Daoy (cell line): ENCODE measurements at places on chromosomes 1 and 21. TPM values are rescaled to one million over a fixed set of nuclear protein-coding genes. Genes with fewer than 3 reads are reported as not detected.

- DNase-seq: peak; percentile 34
These were observed 262.9 kb downstream of the PLA2G4A start for GRCh38 chr1:187091666-187092065.

DNA sequence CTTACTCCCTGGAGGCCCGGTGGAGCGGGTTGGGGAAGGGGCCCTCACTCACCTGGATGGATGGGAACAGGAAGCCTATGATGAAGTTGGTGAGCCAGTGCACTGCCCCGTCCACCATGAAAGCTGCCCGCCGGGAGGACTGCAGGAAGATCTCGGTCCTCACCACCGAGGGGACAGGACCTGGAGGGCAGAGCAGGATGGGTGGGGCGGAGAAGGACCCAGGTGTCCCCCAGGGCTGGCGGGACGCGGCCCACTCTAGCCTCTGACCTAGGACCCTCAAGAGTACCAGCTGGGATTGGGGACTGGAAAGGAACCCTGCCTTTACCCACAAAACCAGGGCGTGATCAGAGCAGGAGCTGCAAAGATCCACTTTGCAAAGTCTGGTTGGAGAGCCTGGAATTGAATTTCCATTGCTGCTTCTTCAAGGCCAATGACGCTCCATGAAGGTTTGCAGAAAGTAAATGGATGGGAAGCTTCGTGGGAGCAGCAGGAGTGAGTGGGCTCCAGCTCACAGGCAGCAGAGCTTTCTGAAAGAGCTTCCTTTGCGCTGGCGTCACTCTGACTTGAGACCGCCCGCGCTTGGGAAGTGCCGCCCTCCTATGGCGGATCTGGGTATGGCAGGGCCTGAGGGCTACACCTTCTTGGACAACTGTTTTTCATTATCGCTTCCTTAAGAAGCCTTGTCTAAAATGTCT, 21.4 kb downstream of the SLC2A7 start:
- peak; percentile 88 for DNase-seq

Gene LORICRIN
- total RNA-seq: not detected in 2 replicates

DNA sequence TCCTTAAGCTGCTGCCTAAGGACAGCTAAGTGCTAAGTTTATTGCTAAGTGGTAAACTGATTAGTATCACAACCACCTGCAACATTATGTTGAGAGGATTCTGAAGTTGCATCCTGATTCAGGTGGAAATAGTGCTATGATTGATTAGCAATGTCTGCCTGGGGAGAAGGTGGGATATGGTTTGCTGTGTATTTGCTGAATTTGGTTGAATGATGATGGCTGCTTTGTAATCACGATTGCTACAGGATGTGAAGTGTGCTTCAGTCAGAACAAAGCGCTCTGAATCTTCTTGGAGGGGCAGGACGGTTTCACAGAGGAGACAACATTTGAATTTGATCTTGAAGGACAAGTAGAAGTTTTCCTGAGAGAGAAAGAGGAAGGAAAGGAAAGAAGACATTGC, 226.0 kb downstream of the ST6GALNAC3 start:
- DNase-seq: no peak

DNA sequence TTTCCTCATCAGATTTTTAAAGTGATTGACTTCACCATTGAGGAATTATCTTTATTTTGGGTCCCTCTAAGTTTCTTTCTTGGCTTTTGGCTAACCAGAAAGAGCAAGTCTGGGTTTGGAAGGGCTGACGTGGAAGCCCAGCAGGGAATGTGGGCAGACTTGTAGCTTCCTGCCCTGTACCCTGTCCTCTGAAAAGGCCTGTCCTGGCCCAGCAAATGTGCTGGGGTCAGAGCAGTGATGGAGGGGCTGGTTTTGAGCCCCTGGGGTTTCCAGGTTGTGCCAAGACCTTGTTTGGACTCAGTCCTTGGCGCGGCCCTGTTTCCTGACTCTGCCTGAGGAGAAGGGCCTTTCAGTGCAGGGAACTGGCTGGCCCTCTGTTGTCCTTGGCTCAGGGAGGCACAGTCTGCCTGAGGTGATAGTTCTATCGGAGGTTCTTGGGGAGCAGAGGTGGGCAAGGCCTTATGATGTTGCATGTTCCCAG, 72.1 kb downstream of the UCK2 start:
- no peak for DNase-seq

DNA sequence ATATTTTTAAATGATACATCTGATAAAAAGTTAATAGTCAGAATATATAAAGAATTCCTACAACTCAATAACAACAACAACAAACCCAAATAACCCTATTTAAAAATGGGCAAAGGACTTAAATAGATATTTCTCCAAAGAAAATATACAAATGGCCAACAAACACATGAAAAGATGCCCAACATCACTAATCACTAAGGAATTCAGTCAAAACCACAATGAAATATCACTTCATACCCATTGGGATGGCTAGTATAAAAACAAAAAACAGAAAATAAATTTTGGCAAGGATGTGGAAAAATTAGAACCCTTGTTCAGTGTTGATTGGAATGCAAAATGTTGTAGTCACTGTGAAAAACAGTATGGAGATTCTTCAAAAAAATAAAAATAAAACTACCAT, 184.8 kb upstream of the RAB4A start:
- no peak for DNase-seq

- DNase-seq: no peak
These were observed 116.2 kb downstream of the NFIA start for GRCh38 chr1:61198554-61198953.

Gene IFT25
- 57.0 and 67.2 TPM in 2 replicates for total RNA-seq

- no peak for DNase-seq
These were observed 170.3 kb downstream of the RGS7 start for GRCh38 chr1:241186716-241187115.

- no peak for DNase-seq
These were observed 35.8 kb downstream of the CCN1 start for GRCh38 chr1:85616364-85616705.

Gene ERG
- 1.8 and 2.3 TPM in 2 replicates for total RNA-seq

Gene TTC34
- total RNA-seq: not detected in 2 replicates

- no peak for DNase-seq
These were observed 3.0 kb downstream of the F11R start for GRCh38 chr1:161017756-161018630.

DNA sequence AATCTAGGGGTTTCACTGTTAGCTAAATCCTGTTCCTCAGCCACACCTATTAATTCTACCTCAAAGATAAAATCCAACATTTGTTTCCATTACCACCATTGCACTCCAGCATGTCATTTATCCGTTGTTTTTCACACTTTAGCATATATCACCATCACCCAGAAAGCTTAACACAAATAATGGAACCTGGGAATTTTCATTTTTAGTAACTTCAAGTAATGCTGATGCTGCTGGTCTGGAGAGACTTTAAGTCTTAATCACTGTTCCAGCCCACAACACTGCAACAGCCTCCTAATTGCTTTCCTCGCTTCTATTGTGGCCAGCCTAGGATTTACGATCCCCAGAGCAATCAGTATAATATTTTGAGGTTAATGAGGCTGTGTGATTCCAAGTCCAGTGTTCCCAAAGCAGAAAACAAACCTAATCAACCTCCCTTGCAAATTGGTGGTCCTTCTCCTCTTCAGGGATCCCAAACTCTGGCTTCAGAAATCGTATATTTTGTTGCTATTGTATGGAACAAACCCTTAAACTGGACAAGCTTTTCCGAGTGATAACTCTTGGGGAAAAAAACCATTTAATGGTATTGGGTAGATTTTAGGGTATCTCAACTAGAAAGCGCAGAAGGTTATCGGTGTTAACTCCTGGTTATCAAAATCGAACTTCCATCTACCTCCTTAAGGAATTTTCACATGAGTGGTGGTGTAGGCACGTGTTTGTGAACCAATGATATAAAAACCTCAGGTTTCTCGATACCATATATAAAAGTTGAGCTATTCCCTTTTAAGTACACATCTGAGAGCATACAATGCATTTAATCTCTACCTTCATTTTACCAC, 50.0 kb upstream of the BOLA1 start:
- DNase-seq: no peak

DNA sequence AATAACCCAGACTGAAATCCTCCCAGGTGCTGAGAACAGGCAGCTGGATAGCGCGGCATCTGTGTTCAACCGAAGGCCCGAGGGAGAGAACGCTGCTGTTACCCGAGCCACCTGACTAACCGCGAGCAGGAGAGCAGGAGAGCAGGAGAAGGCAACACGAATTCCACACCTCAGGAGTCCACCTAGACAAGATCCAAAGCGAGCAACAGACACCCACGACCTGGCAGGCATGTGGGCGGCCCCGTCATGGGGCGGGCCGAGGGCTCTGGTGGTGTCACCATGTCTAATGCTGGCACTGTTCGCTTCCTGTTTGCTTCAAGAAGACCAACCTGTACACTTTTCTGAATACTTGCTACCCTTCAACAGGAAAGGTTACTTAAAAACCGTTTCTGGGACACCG, 20.9 kb upstream of the SPATC1L start:
- DNase-seq: no peak

Gene PDE4B
- 3.4 and 6.9 TPM in 2 replicates for total RNA-seq
